Fibroblast of the conjunctiva (primary cell): ENCODE measurements at places on chromosomes 3 and 15.

GRCh38 chr15:48477795-48478360 lies 146.6 kb downstream of the DUT start:
- no peak for DNase-seq

DNA sequence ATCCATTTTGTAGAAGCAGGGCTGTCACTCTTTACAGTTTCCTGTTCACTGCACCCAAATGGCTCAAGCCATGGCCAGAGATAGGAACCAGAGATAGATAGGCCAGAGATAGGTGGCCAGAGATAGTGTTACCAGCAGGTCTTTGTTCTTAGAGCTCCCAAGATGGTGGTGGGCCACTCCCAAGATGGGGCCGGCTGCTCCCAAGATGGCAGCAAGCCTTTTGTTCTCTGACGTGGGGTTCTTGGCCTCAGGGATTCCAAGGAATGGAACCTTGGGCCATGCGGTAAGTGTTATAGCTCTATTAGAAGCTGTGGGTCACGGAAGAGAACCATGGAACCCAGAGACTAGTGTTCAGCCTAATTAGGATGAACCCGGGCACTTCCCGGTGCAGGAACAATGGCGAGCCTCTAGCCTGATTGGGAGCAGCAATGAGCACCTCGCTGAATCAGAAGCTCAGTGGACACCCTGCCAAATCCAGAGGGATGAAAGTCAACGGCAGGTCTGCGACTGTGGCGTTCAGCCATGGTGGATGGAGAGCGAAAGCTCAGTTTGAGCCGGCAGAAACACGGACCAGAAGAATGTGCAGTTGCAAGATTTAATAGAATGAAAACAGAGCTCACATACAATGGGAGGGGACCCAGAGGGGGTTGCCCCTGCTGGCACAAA lies 45.0 kb upstream of the CD96 start:
- no peak for DNase-seq

GRCh38 chr3:3082234-3082924 lies 27.8 kb downstream of the IL5RA start:
- no peak for DNase-seq

GRCh38 chr3:76400141-76400540 lies 614.8 kb upstream of the ZNF717 start:
- no peak for DNase-seq

DNA sequence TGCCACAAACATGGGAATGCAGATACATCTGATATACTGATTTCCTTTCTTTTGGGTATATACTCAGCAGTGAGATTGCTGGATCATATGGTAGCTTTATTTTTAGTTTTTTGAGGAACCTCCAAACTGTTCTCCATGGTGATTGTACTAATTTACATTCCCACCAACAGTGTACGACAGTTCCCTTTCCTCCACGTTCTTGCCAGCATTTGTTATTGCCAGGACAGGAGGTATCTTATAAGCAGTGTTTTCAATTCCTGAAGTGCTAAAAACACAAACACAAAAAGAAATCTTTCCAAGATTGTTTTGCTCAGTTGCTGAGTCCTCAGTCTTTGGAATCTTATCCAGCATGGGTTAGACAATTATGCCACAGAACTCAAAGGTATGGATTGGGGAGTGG lies 13.5 kb downstream of the GTF2E1 start:
- no peak for DNase-seq

- DNase-seq, result peak; percentile 40
Measured at GRCh38 chr3:177758126-177758525, 560.8 kb upstream of the TBL1XR1 start.

GRCh38 chr3:107412376-107412775 lies 35.1 kb downstream of the CCDC54 start:
- no peak for DNase-seq

DNA sequence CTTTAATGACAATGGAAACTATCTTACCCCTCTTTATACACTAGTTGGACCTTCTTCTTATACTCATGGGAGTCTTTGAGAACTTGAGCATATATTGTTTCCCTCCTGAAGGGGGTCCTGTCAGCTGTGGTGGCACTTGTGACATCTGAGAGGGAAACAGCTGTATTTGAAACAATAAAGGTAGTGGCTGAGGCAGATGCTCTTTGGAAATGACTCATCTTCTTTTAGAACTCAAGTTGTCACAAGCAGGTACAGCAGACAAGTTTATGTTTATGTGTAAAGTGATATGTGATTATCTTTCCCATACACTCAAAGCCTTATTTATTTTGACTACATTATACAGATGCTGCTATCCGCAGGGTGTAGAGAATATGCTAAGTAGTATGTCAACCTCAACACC lies 220.0 kb upstream of the GRM7 start:
- DNase-seq, result no peak

GRCh38 chr15:78320183-78320582 lies 20.0 kb upstream of the CRABP1 start:
- DNase-seq, result no peak

DNA sequence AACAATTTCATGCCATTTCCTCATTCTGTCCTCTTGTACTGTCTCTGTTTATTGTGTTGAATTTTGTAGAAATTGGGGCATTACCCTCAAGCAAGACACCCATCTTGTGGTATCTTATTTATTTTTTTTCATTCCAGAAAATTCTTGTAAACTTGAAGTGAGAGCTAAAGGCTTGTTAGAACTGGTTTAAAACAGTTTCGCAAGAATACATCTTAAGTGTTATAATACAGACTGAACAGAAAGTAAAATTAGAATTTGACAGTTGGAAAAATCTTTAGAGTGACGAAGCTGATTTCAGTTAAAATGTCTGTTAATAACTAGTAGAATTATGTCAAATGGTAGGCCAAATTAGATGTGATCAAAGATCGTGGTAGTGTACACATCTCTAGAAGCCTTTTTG lies 26.9 kb downstream of the RNF13 start:
- no peak for DNase-seq

DNA sequence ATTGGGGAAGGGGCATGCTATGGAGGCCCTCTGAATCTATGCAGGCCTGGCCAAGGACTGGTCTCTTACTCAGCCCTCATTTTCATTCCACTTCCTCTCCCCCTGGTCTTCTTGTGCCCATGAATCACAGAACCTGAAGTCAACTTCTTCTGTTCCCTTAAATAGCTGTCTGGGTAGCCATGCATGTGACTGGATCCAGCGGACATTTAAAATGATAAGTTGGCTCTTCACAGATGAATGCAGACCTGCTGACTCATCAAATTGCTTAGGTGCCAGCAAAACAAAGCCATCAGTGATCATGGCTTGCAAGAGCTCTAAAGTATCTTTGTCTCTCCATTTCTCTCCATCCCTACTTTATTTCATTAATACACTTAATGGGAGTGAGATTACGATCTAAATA lies 90.1 kb upstream of the CADPS start:
- no peak for DNase-seq

DNA sequence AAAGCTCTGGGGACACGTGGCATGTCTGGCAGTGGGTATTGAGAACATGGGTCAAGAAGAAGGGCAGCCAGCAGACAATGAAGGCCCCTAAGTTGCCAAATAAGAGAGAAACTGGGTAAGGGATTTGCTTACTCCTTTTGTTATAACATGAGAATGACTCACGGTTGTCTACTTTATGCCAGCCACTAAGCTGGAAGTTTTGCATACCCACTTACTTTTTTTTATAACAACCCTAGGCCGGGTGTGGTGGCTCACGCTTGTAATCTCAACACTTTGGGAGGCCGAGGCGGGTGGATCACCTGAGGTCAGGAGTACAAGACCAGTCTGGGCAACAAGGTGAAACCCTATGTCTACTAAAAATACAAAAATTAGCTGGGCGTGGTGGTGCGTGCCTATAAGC lies 50.0 kb downstream of the DRD3 start:
- no peak for DNase-seq

- DNase-seq, result no peak
Measured at GRCh38 chr3:194485468-194485880, 1.3 kb downstream of the ATP13A3 start.

GRCh38 chr3:168396861-168397260 lies 301.1 kb upstream of the GOLIM4 start:
- DNase-seq, result no peak

DNA sequence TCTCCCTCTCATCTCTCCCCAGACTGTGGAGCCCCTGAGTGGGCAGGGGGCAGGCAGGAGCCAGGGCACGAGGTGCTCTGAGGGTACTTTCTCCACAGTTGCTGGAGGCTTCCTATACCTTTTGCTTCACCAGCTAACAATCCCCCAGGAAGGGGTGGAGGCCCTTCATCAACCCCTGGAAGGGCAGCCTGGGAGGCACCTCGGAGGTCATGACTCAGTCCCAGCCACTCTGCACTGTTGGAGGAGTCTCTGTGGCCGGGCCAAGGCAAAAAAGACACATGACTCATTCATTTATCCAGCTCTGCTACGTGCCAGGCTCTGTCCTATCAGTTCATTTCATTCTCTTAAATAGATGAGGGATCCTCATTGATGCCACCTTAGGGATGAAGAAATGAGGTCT lies 15.6 kb upstream of the KY start:
- DNase-seq, result no peak

DNA sequence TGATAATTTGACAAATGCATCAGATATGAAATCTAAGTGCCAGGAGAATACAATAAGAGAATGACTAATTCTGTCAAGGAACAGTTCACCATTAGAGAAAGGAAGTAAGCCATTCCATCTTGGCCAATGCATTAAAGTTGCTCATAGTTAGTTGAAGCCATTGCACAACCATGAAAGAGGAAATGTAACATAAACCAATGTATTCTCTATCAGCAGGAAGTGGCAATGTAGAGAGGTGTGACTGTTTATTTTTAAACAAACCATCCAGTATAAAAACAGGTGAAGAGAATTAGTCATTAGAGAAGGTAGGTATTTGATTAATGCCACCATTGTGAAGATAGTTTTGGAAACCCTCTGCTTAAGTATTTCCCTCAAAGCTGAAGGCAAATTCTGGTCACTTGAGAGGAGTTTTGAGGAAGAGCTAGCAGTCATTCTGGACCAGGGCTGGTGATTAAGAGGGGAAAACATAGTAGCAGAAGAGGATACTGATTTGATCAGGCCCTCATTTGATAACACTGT lies 10.7 kb upstream of the ANXA2 start:
- no peak for DNase-seq

DNA sequence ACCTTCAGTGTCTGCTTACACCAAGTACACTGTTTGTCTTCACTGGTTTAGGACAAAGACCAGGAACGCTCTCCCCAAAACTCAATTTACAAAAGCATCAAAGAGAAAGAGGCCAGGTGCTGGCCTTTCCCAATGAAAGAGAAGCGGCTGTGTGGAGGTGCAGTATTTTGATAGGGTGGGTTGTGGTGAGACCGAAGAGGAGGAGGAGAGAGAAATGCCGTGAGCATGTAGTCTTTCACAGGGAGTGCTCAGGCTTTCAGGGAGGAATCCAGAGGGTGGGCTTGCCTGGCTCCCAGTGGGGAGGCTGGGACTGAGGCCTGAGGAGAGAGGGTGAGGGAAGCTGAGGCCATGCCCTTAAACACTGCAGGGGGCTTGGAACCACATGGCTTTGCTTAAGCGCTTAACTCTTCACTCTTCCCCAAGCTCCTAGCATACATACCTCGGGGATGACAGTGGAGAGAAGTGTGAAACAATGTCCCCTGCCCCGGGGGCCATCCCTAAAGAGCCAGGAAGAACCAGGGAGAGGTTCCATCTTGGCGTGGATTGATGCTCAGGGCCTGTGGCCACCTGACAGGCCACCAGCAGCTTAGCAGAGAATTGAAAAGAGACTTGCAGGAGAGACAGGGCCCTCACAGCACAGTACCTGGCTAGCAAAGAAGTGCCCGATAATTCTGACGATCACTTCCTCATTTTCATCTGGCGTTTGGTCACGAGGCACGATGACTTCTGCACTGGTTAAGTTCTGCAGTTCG lies 60.5 kb downstream of the SENP2 start:
- no peak for DNase-seq

GRCh38 chr3:16407366-16407765 lies 106.1 kb downstream of the RFTN1 start:
- DNase-seq, result no peak

GRCh38 chr15:52370010-52370409 lies 74.4 kb upstream of the MYO5C start:
- no peak for DNase-seq

DNA sequence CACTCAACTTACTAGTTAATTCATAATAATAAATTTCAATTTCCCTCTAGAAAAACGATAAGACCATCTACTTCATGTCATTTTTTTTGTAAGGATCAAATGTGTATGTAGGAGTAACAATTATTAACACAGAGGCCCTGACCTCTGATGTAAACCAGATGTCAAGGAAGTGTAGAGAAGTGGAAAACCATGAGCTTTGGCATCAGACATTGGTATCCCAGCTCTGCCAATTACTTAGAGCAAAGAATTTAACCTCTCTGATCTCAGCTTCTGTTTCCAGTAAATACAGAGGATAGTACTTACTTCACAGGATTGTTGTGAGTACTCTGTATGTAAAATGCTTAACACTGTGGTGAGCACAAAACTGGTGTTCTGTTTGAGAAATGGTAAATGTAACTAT lies 17.5 kb downstream of the AQR start:
- peak; percentile 68 for DNase-seq

- DNase-seq, result no peak
Measured at GRCh38 chr15:93983526-93983925, 247.8 kb upstream of the MCTP2 start.

GRCh38 chr3:125480656-125481374 lies 39.2 kb downstream of the SNX4 start:
- DNase-seq, result peak; percentile 3

DNA sequence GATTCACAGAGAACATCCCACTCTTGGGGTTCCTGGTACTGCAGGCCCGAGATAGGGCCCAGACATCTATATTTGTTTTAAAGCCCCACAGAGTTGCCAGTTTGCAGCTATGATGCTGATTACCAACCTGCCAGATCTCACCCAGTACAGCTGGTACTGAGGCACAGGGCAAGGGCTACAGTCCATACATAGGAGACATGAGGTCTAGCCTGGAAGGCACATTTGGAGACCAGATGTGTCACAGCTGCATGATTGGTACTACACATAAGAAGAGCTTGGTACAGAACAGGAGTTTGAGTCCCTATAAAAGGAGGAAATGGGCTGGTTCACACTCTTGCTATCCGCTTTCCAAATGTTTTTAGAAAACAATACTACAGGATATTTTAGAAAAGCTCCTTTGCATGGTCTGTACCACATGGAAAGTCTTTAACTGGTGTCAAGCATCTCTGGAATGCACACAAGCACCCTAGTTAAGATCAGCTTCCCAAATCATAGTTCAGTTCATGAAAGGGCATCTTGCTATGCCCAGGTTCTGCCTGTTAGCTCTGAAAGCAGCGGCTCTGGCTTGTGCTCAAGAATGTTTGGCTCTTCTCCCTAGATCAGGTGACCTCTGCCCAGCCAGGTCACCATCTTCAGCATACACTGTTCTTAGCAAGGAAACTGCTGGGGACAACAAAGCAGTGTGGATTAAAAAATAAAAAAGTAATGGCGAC lies 20.6 kb downstream of the MTMR14 start:
- no peak for DNase-seq

GRCh38 chr3:81955878-81956277 lies 194.4 kb upstream of the GBE1 start:
- no peak for DNase-seq

GRCh38 chr3:113288881-113289280 lies 77.5 kb downstream of the BOC start:
- no peak for DNase-seq

DNA sequence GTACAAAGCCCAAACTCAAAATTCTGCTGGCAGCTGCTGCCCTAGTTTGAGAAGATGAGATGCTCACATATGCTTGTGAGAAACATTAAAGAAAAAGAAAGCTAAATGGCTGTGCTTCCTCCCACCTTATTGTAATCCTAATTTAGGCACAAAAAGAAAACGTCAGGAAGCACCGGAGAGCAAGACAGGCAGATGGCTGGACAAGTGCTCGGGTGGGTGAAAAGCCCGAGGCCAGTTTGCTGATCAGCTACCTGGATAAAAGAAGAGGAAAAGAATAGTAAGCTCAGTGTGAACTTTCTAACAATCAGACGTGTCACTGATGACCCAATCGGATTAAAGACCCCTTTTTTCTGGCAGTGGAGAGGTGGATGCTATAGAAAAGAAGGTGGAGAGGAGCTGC lies 368.0 kb upstream of the ATP10A start:
- DNase-seq, result no peak
